ENCODE measurements at places on chromosomes 6 and 20.

GRCh38 chr6:132960720-132961119, 146.4 kb downstream of the RPS12 start:
- no peak for DNase-seq

DNA sequence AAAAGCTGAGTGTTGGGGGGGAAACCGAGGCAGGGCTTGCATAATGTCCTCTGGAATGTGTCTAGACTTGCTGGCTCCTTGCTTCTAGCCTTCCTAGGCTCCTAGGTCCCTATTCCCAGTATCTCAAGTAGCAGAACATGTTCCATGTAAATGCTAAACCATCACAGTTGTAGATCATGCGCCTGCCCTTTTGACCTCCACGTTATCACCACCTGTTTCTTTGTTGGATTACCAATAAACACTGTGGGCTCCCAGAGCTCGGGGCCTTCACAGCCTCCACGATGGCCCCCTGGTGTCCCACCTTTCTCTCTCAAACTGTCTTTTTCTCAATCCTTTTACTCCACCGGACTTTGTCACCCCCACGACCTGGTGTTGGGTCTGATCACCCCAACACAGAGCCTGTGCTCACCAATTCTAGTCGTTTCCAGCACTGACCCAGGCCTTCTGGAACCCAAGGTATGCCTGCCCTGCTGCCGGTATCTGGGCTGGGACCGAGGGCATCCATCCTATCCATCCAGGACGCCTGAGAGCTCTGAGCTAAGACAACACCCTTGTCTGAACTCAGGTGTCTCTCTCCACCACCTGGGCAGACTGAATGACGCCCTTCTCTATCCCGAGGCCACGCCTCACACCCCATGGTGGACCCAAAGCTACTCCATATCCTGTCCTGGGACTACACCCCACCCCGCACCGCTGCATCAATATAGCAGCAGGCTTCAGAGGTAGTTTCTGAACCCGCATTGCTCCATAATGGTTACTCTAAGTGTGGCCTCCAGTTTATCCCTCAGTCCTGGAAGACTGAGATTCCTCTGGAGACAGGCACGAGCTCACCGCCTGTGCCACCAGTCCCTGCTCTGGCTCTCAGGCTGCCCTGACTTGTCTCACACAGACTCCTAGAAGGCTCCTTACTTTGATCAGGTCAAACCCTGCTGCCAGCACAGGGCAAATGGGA, 9.3 kb upstream of the PRR18 start:
- DNase-seq: no peak

GRCh38 chr6:13427316-13427715, 60.1 kb downstream of the GFOD1 start:
- no peak for DNase-seq

- DNase-seq: no peak
Observed at GRCh38 chr6:142300302-142300701, 1.5 kb upstream of the ADGRG6 start.

GRCh38 chr6:44227148-44227793, 3.9 kb downstream of the SLC29A1 start:
- no peak for DNase-seq

GRCh38 chr6:141359953-141360352, 772.8 kb upstream of the GJE1 start:
- DNase-seq: peak; percentile 7

- no peak for DNase-seq
Observed at GRCh38 chr6:8825726-8826125, 390.4 kb upstream of the SLC35B3 start.

- DNase-seq: no peak
Observed at GRCh38 chr6:19032591-19033295, 645.6 kb downstream of the RNF144B start.

DNA sequence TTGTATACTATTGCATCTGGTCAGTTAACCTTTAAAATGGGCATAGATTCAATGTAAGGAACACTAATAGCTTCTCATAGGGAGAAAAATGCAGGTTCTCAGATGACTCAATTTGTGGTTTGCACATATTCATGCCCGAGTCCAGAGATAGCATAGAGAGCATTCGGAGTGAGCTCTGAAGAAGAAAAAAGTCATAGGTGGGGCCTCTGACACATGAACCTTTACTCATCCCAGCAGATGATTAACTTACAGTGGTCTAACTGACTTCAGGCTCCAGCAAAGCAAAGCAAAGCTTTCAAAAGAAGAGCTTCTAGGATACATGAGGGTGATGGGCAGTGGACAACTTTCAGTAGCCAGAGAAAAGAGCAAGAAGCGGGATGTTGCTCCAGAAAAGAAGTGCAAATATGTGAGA, 55.3 kb upstream of the BTN3A2 start:
- peak; percentile 24 for DNase-seq

- no peak for DNase-seq
Observed at GRCh38 chr6:135546680-135547418, 49.3 kb upstream of the AHI1 start.

DNA sequence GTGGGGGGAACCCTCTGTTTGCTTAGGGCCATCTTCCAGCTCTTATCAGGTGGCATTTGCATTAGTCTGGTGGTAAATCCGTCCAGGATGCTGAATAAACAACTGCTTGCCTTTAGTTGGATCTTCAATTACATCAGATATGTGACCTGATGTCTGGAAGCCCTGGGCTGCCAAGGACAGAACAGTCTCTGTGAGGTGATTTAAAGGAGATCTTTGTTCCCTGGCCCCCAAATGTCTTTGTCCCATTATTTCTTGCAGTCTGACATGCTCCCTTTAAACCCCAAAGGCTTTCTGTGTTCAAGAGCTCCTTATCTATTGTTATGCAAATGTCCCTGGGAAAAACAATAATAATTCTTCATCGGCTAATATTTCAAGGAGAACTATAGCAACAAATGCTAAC, 84.6 kb upstream of the SPTLC3 start:
- DNase-seq: no peak

DNA sequence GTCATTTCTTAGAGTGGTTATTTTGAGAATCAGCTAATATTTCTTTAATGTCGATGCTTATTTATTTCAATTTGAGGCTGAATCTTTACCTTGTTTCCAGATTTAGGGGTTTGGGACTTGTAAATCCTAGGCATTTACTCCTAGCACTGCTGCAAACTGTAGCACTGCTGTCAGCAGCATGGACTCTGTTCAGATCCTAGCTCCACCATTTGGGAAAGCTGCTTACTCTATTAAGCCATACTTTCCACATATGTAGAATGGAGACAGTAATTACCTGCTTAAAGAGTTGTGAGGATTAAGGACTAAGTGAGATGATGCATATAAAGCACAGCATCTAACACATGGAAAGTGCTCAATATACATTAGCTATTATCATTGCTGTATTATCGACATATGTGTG, 28.7 kb downstream of the TMEM242 start:
- DNase-seq: no peak

- DNase-seq: no peak
Observed at GRCh38 chr6:11912420-11912819, 99.7 kb upstream of the HIVEP1 start.

- no peak for DNase-seq
Observed at GRCh38 chr20:8994045-8994444, 74.8 kb upstream of the PLCB4 start.

DNA sequence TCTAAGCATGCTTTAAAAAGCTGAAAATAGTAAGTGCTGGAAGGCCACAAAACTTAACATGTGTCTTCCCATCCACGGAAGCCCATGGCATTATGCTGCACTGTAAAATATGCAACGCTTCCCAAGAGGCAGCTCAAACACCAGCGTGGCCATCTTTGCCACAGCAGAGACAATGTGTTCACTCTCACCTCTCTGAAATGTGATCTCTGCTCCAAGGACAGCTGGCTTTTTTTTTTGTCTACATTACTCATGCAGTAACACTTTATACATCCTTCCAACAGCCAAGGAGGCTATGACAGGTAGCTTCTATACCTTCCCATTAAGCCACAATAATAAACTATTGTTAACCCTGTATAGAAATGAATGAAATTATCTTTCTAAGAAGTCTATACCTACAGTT, 49.2 kb downstream of the BLOC1S5 start:
- no peak for DNase-seq

GRCh38 chr20:8212286-8212685, 80.2 kb downstream of the PLCB1 start:
- no peak for DNase-seq

DNA sequence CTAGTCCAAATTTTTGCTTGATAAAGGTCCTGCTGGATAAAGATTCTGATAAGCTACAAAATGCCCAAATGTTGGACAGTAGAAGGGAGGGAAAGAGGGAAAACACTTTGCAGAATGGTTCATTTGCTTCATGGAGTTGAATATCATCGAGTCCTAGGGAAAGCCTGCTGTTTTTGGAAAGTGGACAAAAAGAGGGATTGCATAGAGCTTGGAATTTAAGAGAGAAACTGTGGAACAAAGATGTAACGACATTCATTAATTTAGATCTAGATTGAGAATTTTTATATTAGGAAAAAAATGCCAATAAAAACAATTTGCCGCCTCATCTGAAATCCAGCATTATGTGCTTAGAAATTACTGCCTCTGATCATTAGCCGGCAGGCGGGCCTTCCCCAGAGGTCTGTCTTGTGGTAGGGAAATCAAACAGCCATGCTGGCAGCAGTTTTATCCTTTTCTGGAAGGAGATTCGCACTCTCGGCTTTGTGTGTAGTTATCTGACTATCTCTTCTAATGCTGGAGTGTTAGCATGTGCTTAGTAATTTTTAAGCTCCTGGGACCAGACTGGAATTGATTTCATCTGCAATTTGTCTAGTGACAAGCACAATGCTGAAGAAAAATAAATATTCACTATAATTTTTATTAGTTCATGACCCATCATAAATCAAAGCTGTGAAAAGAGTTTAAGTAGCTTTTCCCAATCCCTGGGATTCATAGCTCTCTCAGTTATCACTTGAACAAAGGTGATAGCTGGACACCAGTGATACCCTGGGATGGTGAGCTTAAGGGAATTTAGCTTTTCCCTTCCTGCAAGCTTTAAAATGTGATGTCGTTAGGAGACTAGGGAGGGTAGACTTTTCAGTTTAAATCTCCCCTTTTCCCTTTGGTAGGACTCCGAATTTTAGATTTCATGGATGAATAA, 329.5 kb downstream of the PRL start:
- DNase-seq: no peak

DNA sequence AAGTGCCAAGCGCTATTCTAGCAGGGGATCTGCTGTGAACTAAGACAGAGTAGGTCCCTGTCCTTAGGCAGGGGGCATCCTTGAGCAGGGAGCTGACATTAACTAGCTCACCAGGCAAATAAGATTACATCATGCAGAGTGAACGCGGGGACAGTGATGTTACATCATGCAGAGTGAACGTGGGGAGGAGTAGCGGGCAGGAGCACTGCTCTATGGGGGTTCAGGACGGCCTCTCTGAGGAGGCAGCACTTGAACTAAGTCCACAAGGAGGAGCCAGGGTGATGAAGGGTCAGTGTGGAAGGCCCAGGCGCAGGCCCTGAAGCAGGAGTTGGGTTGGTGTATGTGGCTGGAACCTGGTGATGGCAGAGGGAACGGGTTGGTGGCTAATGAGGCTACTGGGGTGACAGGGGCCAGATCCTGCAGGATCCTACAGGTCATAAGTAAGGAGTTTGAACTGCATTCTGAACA, 38.7 kb downstream of the KAT14 start:
- no peak for DNase-seq

DNA sequence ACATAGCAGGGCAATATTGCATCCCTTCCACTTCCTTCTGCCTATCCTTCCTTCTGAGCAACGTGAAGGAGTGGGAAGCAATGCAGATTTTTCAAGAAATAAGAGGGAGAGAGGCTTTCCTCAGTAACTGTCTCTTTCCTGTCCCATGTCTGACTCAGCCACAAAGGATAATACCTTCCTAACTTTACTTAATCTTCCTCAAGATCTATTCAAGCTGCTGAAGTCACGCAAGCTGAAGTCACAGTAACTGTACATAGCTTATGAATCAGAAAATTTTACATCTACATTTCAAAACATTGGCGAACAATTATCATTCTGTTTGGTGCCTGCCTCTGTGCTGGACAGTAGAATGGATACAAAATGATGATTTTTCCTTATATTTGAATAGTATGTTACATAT, 86.4 kb upstream of the POU3F2 start:
- no peak for DNase-seq

- no peak for DNase-seq
Observed at GRCh38 chr6:125773387-125774341, 17.1 kb upstream of the NCOA7 start.

GRCh38 chr6:44672841-44673240, 285.3 kb downstream of the CDC5L start:
- DNase-seq: no peak

DNA sequence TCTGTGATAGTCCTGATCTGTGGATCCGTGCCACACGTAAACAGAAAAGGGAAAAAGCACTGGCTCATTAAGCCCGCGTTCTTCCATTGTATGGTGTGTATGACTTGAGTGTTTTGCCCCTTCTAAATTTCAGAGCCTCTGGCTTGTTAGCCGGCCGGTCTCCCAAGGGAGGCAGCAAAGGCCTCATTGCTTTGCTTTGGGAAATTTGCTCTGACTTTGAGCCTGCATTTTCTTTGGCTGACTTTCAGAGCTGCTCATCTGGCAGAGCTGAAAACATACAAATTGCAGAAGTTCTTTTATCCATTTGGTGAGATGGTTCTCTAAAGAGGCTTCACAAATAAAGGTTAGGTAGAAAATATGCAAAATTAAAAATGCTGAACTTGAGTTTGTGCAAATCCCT, 123.0 kb downstream of the UTRN start:
- peak; percentile 45 for DNase-seq

GRCh38 chr6:57305761-57306160, 11.7 kb upstream of the PRIM2 start:
- peak; percentile 47 for DNase-seq

All from AG20443 (cell line).